ENCODE measurements at places on chromosomes 12 and 14. TPM values are rescaled to one million over a fixed set of nuclear protein-coding genes. Genes with fewer than 3 reads are reported as not detected.

GRCh38 chr14:90599339-90599738 is 202.5 kb downstream of the CALM1 start:
- DNase-seq, result no peak

GRCh38 chr12:108040947-108041346 is 88.1 kb upstream of the WSCD2 start:
- no peak for DNase-seq

Gene TESPA1
- total RNA-seq, result 0.92 TPM

GRCh38 chr12:54431911-54432814 is 13.1 kb upstream of the ITGA5 start:
- peak; percentile 67 for DNase-seq

DNA sequence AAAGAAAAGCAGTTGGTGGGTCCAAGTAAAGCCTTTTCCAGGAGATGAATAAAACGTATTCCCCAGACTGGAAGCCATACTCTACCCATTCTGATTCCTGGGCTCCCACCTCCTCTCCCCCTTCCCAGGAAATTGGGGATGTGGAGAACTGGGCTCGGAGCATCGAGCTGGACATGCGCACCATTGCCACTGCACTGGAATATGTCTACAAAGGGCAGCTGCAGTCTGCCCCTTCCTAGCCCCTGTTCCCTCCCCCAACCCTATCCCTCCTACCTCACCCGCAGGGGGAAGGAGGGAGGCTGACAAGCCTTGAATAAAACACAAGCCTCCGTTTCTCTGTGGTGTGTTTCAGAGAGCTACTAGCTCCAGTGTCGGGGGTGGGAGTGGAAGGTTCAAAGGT is 822 bp upstream of the RDH5 start:
- no peak for DNase-seq

GRCh38 chr14:29168149-29168548 is 401.6 kb downstream of the FOXG1 start:
- no peak for DNase-seq

- no peak for DNase-seq
Observed at GRCh38 chr12:48009471-48009870, 5.2 kb upstream of the COL2A1 start.

DNA sequence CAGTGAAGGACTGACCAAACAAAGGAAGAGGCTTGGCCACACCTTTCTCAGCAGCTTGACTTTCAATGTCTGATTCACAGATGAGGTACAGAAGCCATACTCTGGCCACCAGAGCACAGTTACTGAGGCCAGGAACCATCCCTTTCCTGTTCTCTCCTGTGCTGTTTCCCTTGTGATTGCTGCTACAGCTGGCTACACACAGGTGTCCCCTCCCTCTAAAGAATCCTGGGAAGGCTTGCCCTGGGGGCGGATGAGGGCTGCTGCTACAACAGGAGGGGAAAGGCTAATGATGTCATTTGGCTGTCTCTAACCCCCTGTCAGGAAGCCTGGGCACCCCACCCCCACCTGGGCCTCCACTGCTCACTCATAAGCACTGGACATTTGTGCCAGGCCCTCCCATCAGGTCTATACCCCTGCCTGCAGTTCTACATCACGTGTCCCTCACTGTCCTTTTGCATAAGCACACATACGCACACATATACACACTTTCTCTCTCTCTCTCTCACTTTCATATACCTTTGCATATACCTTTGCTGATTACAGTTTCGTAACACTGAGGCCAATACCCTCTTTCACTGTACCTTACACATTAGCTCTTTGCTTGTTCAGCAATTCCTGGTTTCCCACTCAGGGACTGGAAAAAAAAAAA is 41.4 kb downstream of the PRPF40B start:
- DNase-seq, result no peak

Gene IL22
- total RNA-seq, result not detected

GRCh38 chr12:48054955-48055821 is 50.7 kb downstream of the SENP1 start:
- DNase-seq, result no peak

DNA sequence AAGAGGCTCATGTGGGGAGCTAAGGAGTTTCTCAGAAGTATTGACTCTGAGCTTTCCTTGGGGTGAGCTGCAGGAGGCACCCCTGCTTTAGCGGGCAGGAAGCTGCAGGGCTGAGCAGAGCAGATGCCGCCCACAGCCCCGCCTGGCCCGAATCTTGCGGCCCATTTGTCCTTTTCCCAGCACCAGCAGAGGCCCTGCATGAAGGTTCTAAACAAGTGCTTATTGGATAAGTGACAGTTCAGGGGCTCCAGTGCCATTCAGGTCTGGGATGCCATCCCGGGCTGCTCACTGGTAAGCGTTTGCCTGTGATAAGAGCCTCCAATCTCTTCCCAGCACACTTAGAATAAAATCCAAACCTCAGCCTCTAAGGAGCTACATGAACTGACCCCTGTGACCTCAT is 11.4 kb downstream of the RILPL1 start:
- DNase-seq, result no peak

DNA sequence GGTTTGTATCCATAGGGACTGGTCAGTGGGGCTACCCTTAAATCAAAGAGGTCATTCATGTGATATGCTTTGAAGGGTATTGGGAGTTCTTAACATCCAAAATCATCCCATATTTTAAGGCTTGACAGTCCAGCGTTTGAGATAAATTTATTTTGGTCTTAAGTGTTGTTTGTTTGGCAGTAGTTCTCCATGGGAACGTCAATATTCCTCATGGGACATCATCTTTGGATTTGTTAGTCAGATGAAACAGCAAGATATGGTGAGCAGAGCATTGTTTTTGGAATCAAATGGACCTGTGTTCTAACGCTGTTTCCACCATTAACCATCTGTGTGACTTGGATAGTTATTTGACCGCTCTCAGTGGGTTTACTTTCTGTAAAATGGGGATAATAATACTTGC is 45.9 kb upstream of the GSG1 start:
- DNase-seq, result peak; percentile 24

DNA sequence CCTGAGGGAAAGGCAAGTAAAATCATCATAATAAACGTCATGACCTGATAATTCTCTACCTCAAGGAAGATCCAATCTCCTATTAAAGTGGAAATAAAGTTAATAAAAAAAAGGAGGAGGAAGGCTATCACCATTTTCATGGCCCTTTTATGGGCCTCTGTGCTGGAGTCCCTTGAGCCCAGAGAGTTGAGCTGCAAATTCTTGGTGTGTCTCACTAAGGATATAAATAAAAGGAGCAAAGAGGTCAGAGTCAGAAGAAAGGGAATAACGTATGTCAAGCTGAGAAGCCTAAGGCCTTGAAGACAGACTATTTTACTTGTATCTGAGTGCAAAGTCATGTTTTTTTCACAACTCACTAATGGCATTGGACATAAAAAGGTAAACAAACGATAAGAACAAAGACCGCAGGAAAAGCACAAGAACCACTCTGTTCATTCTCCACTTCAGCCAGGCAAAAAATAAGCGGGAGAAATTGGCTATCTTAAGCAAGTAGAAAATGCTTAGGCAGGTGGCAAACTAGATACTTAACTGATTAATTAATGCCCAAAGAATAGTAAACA is 12.0 kb upstream of the SMIM10L1 start:
- DNase-seq, result no peak

Gene NRIP2
- total RNA-seq, result 11.8 TPM

DNA sequence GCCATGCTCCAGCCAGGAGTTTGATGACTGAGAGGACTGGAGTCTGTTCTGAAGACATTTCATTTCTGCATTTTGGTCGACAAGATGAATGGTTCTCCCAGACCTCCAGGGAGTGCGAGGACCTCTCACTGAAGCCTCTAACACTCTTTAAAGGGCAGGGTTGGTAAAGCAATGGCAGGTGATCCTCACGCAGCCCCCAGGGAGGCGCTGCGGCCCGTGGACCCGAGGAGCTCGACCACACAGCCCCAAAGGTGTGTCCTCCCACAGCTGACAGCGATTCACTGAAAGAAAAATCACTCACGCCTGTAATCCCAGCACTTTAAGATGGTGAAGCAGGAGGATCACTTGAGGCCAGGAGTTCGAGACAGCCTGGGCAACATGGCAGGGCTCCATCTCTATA is 183.8 kb upstream of the SFSWAP start:
- DNase-seq, result no peak

GRCh38 chr14:38039496-38039895 is 168.2 kb upstream of the SSTR1 start:
- DNase-seq, result no peak

- no peak for DNase-seq
Observed at GRCh38 chr12:11786638-11787365, 137.3 kb downstream of the ETV6 start.
